ENCODE measurements at places on chromosomes 5 and 9.

GRCh38 chr9:28004900-28005299 is 431.6 kb upstream of the C9orf72 start:
- no peak for DNase-seq

DNA sequence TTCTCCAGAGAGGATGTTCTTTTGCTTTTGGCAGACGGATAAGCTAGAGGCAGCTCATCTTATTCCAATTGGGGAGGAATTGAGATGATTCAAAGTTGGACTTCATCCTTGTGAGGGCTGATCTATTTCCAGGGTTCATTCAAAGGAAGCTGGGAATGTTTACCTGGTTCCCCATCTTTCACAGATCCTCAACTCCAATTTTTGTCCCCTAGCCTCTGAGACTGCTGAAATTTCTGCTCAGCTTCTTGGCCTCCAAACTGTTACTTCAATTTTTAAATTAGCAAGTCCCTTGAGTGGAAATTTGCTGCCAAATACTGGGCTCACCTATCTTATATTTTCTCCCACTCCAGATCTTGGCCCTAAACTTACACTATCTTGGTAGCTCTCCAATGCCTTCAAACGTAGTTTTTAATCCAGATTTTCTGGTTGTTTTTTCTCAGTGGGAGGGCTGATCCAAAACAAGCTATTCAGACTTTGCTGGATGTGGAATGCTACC is 93.9 kb upstream of the NEK6 start:
- DNase-seq = no peak

GRCh38 chr9:92631452-92632343 is 38.2 kb downstream of the IPPK start:
- peak; percentile 7 for DNase-seq

DNA sequence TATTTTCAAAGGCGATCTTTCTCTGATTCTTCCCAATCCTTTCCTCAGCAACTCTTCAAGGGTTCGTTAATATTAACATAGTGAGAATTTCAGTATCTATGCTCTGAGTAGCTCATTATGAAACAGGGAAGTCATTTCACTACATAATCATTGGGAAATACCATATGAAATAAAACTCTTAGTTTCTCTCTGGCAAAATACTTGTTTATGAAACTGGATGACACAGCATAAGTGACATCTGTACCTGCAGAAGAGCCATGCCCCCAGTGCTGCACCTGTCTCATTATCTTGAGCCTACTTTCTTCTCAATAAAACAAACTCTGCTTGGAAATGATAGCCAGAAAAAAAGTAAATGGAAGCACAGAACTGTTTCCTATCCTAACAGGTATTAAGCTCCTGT is 33.8 kb upstream of the OTULIN start:
- no peak for DNase-seq

GRCh38 chr9:35660966-35661415 is 2.9 kb downstream of the CCDC107 start:
- DNase-seq = no peak

- peak; percentile 73 for DNase-seq
Measured at GRCh38 chr9:129402371-129402739, 218.5 kb downstream of the C9orf50 start.

- no peak for DNase-seq
Measured at GRCh38 chr9:93306081-93306480, 122.1 kb downstream of the WNK2 start.

DNA sequence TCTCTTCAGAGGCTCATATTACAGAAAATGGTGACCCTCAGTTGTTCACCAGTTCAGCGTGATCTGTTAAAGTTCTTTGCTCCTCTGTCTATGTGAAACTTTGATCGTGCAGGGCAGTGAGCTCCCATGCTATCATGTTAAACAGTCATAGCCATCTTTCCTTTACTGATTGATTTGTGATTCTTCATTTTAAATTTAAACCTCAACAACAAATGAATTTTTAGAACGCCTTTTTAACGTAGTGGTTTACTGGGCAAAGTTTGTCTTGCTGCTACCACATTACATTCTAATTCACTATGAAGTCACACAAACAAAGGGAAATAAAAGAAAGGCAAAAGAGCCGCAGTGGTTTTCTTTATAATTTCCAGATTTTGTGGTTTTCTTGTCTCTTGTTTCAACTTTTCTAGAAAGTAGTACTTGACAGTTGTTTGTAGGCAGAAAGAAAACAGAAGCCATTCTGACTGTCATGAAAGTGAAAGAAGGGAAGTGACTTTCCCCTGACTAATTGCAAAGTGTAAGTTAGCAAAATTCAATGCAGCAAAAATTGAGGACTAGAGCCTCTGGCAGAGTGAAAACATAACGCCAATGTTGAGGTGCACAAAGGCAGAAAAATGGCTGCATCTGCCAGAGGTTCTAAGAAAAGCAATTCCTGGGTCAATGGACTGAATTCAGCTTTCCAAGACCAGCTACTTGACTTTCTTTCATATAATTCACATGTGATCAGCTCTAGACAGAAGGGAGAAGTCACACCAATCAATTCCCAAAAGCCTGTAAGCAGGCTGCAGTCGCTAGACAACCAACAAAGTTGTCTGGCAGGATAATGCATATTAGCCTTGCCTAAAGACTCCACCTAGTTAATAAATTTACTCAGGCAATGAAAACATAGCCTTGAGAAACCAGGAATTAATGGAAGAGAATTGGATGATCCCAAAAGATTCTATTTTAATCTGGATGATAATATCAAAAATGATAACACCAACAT is 7.1 kb upstream of the IFNA6 start:
- no peak for DNase-seq

DNA sequence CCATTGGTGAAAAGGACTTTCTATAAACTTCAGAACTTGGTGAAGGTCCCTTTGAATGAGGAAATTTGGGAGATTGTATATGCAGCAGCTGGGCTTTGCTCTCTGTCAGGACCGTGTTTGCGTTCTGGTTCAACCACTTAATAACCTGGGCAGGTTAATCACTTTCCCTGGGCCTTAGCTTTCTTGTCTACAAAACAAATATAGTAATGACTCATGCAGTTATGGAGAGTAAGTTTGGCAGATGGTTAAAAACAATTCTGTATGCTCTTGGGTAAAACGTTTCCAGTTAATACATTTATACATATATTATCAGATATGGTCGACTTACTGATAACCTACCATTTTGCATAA is 197.0 kb downstream of the ARHGEF28 start:
- DNase-seq = no peak

GRCh38 chr9:110919050-110919435 is 119.2 kb downstream of the LPAR1 start:
- DNase-seq = no peak

DNA sequence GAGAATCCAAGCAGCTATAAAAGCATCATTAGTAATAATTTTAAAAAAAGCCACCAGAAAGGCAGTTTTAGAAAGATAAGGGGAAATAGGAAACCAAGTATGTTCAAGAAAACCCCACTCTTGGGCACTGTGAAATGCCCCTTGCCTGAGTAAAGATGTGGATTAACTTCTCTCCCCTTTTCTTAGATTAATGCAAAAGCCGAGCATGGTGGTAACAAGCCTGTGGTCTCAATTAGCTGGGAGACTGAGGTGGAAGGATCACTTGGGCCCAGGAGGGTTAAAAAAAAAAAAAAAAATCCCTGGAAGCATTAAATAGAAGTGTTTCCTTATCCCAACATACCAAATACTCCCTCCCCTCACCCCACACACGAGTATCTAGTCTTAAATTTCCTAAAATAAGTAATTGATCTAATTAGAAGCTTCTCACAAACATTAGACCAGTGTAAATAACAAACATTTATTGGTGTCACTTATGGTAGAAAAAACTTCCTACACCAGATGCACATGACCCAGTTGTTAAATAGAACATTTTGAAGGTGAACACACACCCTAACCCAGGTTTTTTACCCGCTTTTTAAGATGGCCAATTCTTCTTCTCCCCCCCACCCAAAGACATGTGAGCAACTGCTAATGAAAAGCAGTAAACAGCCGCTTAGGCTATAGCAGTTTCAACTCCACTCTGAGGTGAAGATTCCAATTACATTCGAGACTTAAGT is 5.2 kb downstream of the HSPA5 start:
- DNase-seq = no peak

GRCh38 chr5:134022333-134022732 is 17.6 kb upstream of the VDAC1 start:
- no peak for DNase-seq

GRCh38 chr5:38297830-38298608 is 39.7 kb downstream of the EGFLAM start:
- DNase-seq = no peak

- no peak for DNase-seq
Measured at GRCh38 chr5:171512397-171512796, 93.0 kb downstream of the FGF18 start.

- DNase-seq = no peak
Measured at GRCh38 chr5:31237174-31237573, 43.7 kb downstream of the CDH6 start.

- no peak for DNase-seq
Measured at GRCh38 chr9:134492281-134492691, 149.3 kb upstream of the COL5A1 start.

DNA sequence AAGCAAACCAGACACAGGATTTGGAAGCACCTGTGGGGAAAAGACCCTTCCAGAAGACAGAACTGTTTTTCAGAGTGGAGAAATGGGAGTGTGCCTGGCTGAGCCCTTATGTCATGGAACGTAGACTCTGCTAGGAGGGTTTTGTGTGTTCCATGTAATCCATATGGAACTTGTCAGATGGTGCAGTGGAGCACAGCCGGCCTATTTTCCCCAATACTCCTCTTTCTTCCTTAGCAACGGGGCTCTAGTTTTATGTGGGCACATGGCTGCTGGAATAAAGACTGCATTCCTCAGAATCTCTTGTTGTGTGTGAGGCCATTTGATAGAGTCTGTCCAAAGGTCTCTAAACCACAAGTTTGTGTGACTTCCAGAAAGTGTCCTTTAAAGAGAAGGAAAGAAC is 284.0 kb downstream of the DRD1 start:
- DNase-seq = no peak

- no peak for DNase-seq
Measured at GRCh38 chr9:89679016-89679415, 74.2 kb downstream of the GADD45G start.

- DNase-seq = no peak
Measured at GRCh38 chr5:28164568-28164967, 1126.2 kb upstream of the CDH9 start.

GRCh38 chr9:136012651-136013050 is 51.5 kb upstream of the UBAC1 start:
- DNase-seq = no peak

DNA sequence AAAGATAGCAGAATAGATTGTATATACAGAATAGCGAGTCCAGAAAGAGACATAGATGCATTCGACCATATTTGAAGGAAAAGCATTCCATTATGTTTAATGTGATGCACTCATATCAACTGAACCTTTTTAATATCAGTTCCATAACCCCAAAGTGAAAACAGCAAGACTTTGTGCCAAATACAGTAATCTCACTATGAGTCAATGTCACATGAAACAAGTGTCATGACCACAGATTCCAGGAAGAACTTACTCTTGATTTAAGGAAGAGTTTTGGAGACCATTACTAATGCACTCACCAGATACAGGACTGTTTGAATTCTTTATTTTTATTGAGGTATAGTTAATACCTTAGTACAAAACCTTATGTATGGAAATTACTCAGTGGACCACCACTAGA is 220.5 kb downstream of the SH3GL2 start:
- DNase-seq = no peak

- DNase-seq = no peak
Measured at GRCh38 chr9:27460226-27461023, 63.7 kb upstream of the IFNK start.

DNA sequence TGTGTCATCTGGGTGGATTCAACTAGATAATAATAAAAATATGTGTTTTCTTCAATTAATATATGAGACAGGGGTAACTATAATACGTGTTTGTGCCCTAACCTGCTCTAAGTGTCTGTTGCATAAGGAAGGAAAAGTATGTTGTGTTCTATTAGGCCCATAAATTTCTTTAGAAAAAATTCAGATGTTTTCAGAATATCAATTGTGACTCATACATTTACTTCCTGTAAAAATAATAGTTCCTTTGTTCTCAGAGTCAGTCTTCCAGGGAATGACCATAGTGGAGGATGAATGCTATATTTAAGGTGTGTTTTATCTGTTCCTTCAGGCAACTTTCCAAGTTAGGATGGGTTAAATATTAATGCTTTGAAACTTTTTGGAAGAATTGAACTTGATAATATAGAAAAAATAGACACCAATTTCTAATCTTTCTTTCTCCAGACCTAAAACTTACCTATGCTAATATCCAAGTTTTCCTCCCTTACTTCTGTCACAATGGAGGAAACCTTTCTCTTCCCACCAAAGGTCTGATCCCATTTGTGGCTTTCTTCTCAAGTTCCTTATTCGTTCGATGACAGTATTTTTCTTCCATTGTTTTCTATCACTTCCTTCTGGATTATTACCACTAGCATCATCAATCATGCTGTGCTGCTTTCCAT is 49.9 kb downstream of the ISL1 start:
- no peak for DNase-seq

DNA sequence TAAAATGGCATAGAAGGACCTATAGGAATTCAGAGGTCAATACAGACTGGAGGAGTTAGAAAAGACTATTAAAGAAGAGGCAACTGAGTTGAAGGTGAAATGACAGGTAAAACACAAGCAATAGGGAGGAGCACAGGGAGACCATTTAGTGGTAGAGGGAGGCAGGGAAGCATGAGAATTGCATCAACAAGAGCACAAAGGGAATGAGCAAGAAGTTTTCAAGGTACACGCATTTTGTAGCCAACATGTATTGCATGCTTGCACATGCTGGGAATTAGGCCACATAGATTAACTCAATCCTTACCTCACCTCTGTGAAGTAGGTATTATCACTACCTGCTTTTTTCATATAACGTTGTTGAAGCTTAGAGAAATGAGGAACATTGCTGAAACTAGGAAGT is 42.3 kb downstream of the PLPP1 start:
- no peak for DNase-seq

DNA sequence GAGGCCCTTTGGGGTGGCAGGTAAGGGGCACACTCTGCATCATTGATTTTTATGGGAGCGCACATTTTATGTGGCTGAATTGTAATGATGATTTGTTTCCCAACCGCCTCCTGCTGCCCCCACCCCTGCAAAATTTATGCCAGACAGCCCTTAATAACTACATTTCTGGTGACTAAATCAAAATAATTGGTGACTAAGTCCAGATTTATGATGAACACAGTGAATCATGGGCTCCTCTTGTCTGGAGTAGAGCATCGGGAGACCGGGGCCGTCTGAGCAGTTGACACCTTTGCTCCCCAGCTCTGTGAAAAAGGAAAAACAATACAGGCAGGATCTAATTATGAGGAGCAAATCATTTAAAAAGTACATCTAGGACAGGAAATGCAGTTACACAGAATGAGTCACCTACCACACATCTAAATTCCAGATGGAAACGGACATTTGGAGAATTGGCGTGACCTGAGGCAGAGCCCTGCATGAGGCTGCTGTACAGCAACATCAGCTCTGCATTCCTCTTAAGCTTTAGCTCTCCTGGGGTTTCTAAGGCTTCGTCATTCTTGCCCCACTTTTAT is 58.9 kb downstream of the DOCK2 start:
- no peak for DNase-seq
